NCI-H2081 treated with DMSO at 0.1 percent for 48 hours (cell line): ENCODE measurements at places on chromosomes 11 and 22.

GRCh38 chr22:17627961-17628405 is 566 bp downstream of the ATP6V1E1 start:
- no peak for DNase-seq

- DNase-seq = no peak
Observed at GRCh38 chr22:22820076-22820475, 67.5 kb upstream of the IGLL5 start.

DNA sequence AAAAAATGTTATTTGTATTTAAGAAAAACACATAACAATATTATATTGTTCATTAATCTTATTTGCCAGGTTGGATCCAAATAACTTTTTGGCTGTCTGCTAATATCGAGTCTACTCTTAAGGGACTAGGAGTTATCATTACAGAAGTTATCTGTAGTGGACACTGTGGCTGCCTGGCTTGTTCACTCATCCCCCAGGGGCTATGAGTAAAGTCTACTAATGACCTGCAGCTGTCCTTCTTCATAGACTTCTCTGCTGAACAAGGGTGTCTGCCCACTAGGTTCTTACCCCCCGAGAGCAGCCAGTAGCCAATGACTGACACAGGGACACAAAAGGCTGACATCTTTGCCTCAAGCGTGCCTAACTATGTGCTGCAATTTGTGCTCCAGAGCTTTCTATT is 69.7 kb downstream of the APIP start:
- no peak for DNase-seq

DNA sequence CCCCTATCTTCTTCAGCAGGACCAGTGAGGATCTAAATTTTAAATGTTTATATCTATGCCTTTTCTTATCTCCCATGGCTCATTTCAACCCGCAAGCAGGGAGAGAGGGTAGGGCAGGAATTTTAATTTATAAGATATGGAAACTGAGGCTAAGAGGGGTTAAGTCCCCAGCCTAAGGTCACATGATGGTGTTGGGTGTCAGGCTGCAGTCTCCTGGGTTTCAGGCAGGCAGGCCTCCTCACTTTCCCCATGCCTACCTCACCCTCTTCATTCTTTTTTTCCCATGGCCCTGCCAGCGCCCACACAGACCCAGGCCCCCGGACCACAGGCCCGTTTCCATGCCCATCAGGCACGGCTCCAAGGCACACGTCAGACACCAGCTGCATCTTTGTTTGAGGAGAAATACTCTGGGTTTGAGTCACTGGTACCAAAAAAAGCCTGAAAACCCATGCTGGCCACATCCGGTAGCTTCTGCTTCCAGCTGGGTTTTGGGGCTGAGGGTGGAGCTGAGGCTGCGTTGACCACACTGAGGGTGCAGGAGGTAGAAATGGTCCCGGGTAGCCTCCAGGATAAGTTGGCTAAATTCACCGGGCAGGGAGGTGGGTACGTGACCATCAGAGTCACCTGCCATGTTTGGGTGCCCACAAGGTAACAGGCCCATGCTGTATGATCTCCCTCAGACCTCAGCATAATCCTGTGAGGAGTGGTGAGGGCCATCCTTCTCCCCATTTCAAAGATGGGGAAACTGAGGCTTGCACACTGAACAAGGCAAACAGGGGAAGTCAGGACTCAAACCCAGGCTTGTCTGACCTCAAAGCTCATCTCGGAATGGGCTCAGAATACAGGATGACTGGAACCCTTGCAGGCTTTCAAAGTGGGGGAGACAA is 7.5 kb downstream of the CRYBB1 start:
- DNase-seq = no peak

DNA sequence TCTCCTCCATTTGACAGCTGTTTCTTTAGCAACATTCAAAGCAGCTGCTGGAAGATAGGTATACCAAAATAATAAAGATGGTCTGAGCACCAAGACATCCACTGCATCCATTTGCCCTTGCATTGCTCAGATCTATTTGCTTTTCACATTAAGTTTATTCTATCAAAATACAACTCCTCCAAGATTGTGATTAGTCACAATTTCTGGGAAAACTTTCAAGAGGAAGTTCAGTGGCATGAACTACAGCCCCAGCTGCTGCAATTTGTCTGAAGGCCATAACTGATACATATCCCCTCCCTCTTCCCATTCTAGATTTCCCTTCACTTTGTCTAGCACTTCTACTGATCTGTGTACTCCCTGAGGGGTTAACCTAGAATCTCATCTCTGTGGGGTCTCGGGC is 117.5 kb upstream of the CEP126 start:
- no peak for DNase-seq

DNA sequence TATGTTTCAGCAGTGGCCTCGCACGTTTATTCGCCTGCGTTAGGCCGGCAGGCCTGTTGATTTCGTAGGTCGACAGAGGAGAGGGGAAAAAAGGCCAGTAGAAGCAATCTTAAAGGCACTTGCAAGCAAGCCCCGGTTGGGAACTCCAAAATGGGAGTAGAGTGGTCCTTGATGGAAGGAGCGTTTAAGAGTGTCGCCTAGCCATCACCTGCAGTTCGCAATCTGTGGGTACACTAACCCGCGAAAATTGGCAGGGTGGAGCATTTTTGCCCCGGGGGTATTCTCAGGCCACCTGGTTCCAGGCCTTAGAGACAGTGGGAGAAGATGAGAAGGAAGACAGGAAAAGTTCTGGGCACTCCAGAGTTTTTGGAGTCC is 1.1 kb downstream of the EWSR1 start:
- no peak for DNase-seq
